CD4-positive, alpha-beta T cell treated with Interleukin-6 at 100 ng/mL for 8 hours (primary cell): ENCODE measurements at places on chromosomes 3 and 15.

- no peak for DNase-seq
These were observed 31.0 kb upstream of the ADAMTS17 start for GRCh38 chr15:100372739-100373119.

DNA sequence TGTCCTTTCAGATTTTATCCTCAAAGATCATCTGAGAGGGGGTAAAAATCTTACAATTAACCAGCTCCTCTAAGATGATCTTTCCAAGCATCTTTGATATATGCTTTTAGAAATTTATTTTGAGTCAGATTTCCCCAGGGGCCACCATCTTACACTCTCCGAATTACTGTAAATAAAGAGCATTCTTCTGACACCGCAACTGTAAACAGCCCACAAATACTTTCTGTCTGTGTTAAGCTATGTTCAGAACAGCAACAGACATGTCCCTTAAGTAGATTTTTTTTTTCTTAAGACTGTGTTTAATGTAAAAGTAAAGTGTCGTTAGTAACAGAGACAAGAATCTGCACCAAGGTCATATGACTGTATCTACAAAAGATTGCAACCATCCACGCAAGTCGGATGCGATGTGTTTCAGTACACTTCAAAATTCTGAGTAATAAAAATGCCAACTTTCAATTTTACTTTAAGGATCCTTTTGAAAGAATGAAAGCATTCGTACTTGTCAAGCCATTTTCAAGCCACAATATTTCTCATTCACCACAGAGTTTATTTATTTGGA, 159.0 kb upstream of the KCNH8 start:
- DNase-seq = no peak

DNA sequence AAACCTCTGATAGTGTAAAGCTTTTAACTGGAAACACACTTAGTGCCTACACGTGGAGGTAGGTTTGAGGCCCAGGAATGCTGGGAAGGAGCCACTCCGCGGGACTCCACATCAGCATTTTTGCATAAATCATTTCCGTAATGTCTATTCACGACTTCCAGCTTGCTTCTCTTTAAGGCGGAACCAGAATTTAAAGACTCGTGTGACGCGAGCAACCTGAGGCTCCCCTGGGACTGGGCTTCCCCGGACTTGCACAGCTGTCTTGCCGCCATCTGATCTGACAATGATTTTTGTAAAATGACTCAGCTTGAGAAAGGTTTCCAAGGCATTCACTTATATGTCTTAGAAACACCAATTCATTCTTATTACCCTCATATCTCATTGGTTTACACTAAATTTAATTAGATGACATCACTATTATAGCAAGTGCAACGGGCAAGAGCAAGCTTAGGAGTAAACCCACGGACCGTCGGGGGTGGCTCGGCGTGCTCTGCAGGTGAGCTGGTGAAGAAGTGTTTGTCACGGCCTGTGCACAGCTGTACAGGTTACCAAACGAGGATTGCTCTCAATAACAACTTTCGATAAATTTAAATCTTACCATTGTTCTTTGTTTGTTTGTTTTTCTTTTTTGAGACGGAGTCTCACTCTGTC, 95.2 kb downstream of the CHSY1 start:
- no peak for DNase-seq

- no peak for DNase-seq
These were observed 21.9 kb downstream of the LRTM1 start for GRCh38 chr3:54905920-54906319.

DNA sequence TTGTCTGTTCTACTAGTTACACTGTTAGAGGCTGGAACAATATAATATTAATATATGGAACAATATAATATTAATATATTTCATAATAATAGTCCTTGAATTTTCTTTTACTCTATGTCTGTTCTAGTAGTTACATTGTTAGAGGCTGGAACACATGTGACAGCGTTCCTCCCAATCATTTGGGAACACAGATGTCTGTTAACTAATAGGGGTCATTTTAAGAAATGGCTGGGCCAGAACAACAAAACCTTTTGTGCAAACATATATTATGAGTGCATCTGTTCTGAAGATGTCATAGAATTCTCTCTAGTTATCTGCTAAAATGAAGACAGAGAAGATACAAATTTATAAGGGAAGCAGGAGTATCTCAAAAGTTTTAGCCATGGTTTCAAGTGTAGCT, 114.0 kb upstream of the PDZRN3 start:
- no peak for DNase-seq

GRCh38 chr3:101638261-101638745, 38.6 kb downstream of the ZBTB11 start:
- DNase-seq = no peak
